ENCODE measurements at places on chromosomes 12 and 14.

GRCh38 chr14:59254146-59254910 is 65.9 kb downstream of the DAAM1 start:
- DNase-seq, result no peak

GRCh38 chr14:50357753-50358395 is 38.8 kb downstream of the CDKL1 start:
- no peak for DNase-seq

DNA sequence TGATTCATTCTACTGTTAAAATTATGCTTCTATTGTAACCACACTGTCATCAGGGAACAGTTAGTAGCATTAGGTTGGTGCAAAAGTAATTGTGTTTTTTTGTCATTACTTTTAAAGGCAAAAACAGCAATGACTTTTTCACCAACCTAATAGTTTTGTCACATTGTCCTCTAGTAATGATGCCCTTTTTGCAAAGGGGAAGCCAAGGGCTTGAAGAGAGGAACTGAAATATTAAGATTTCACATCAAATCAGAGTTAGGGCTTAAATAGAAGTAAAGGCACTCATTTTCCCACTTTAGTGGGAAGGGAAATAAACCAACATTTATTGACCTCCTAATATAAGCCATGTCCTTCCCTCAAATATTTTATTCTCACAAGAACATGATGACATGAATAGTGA is 273.7 kb downstream of the NRXN3 start:
- no peak for DNase-seq

DNA sequence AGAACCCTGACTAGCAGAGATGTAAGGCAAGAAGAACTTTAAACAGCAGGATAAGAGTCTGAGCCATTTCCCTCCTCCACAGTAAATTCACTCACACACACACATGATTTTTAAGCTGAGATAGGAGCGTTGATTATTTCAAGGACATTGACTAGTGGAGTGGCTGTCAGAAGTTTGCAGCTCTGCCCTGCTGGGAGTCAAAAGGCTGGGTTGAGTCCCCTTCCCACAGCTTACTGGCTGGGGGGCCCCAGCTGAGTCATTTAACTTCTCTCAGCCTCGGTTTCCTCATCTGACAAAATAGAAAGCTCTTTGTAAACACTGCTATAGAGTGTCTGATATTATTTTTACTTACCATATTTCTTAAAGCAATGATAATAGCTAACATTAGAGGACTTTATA is 28.3 kb downstream of the VCPKMT start:
- DNase-seq, result no peak

GRCh38 chr14:72120315-72120714 is 188.1 kb downstream of the RGS6 start:
- DNase-seq, result no peak

- no peak for DNase-seq
Measured at GRCh38 chr14:64760916-64761315, 56.7 kb downstream of the PLEKHG3 start.

DNA sequence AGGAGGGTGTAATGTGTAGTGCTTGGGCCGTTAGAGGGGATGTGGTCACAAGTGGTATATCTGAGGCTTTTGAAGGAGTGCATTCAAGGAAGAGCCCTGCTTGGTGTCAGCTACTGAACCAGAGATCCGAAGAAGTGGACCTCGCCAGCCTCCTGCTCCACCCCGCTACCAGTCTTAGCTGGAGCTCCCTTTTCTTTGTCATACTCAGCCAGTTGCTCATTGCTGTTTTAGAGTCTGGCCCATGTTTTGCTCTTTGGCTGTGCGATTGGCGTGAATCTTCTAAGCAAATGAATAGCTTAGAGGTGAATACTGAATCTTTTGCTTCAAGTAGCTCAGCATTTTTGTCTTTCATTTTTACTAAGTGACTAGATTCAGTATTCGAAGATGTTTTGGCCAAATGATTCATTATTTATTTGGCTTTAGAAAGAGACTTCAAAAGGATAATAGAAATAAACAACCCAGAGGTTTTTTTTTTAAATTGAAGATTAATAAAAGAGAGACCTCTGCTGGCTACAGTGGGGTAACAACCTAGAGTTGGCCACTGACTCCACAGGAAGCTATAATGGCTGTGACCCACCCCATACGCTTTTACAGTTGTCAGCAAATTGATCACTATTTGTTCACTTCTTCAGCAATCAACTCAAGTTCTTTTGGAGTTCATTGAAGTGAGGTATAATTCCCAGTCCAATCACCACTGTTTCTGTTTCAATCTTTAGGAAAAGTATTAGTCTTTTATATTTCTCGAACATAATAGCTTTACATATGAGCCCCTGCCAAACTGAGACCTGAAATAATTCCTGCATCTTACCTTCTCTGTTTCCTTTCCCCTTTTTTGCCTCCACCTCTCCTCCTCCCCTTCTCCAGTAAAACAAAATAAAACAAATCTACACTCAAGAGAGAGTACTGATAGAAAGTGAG is 19.9 kb downstream of the CDKN1B start:
- no peak for DNase-seq

GRCh38 chr12:79514730-79515529 is 175.8 kb downstream of the PAWR start:
- no peak for DNase-seq

DNA sequence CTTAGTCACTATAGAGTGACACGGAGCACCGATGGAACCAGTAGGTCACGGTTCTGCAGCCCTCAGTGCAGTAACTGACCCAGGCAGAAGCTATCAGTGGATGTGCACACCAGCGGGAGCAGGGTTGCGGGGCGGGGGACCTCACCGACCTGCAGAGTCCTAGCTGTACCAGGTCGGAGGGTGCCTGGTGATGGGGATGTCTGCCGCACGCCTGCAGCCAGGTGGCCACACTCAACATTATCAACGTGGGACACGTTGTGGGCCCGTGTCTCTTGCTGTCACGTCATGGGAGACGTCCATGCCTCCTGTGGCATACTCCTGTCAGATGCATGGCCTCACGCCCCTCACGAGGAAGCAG is 55.2 kb downstream of the ADGRD1 start:
- no peak for DNase-seq

DNA sequence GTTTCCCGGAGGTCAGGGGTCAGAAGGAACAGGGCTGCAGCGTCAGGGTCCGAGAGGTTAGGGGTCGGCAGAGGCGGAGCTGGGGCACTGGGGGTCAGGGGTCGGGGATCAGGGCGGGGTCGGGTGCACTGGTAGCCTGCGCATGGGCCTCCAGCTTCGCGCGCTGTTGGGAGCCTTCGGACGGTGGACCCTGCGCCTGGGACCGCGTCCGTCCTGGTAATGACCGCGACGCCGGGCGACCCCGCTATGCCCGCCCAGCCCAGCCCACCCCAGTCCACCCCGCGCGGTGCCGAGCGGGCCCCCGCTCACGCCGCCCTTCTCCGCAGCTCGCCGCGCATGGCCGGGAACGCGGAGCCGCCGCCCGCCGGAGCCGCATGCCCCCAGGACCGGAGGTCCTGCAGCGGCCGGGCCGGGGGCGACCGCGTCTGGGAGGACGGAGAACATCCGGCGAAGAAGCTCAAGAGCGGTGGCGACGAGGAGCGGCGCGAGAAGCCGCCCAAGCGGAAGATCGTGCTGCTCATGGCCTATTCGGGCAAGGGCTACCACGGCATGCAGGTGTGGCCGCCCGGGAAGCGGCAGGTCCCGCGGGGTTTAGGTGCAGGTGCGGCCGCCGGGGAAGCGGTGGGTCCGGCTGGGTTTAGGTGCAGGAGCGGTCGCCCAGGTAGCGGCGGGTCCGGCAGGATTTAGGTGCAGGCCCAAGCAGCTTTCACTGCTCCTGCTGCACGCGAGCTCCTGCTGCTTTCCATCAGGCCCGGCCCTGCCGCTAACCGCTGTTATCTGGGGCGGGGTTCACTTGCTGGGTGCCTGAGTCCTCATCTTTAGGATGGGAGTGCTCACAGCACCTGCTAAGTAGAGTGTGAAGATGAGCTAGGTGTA is 743 bp downstream of the PUS1 start:
- DNase-seq, result no peak

GRCh38 chr12:74689071-74689655 is 151.5 kb downstream of the ATXN7L3B start:
- DNase-seq, result no peak

DNA sequence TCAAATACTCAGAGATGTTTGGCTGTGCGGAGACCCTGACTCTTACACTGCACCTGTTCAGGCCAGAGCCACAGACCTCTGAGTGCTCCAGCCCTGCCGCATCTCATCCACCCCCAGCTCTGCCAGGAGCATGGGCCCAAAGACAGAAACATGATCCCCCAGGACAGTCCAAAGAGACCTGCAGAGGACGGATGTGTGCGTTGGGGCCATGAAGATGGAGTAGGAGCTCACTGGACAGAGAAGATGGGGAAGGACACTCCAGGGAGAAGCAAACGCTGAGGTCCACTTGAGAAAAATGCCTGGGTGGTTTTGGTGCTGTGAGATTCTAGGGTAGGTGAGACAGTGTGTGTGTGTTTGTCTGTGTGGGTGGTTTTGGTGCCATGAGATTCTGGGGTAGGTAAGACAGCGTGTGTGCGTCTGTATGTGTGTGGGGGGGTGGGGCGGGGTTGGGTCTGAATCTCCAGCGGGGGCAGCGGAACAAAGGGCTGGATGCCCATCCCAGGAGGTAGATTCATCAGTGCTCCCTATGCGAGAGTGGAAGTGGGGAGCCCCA is 818 bp upstream of the HHIPL1 start:
- no peak for DNase-seq
